Muscle of back (tissue), 13 donors: ENCODE measurements at places on chromosomes 2 and 18.

DNA sequence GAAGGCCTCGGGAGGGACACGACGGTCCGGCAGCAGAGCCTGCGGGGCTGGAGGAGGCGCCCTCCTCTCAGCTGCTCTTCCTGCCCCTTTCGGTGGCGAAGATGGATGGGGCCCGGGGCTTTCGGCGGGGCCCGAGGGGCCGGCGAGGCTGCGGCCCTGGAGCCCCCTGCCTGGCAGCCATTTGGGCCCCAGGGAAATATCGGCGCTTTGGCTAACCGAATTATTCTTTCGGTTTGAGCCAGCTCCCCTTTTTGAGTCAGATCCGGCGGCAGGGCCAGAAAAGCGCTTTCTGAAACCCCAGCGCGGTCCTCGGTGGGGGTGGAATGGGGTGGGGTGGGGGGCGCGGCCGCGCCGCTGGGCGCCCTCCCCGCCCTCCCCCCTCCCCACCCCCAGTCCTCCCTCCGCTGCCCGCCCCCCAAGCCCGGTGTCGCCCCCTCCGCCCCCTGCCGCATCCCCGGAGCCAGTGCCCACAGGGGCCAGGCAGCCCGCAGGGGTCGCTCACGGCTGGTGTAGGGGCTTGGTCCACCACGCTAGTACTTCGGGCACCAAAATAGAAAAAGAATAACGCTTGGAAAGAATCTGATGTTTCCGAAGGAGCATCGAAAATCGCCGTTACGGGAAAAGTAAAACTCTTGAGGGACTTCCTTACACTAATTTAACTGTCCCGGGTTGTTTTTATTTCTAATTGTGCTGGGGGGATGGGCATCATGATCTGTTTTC is 9.1 kb upstream of the ARID5A start:
- DNase-seq = no peak

DNA sequence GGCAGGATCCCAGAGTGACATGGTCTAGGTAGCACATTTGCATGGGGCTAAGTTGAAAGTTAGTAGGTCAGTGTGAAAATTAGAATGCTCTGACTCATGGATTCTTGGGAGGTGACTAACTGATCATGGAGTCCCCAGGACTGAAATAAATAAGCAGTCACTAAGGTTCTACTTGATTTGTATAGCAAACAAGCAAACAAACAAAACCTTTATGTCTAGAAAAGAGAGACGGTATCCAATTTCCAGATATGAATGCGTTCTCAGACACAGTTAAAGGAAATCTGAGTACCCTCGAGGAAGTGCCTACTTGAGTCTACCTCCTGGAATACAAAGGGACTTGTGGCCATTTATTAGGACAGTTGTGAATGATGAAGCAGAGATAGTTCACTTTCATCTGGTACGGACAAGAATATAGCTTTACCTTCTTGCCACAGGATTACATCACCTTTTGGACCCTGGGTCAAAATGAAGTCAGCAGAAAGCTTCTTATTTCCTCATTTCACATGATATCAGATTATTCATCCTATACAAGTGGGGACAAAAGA is 54.3 kb upstream of the AGPS start:
- DNase-seq = no peak

DNA sequence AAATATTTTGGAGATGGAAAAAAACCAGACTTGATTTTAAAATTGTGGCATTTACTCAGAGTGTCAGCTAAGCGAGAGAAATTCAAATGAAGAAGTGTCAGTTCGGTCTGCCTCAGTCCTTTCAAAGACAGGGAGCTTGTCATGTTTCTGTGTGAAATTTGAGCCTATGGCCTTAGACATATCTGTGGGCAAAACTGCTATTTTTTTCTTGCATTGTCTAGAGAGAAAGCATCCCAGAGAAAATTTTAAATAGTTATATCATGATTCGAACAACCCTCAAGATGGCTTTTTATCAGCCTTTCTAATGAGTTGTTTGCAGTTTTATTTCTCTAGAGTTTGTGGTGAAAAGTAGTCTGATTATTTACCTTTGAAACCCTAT is 50.2 kb upstream of the KCNE4 start:
- no peak for DNase-seq

DNA sequence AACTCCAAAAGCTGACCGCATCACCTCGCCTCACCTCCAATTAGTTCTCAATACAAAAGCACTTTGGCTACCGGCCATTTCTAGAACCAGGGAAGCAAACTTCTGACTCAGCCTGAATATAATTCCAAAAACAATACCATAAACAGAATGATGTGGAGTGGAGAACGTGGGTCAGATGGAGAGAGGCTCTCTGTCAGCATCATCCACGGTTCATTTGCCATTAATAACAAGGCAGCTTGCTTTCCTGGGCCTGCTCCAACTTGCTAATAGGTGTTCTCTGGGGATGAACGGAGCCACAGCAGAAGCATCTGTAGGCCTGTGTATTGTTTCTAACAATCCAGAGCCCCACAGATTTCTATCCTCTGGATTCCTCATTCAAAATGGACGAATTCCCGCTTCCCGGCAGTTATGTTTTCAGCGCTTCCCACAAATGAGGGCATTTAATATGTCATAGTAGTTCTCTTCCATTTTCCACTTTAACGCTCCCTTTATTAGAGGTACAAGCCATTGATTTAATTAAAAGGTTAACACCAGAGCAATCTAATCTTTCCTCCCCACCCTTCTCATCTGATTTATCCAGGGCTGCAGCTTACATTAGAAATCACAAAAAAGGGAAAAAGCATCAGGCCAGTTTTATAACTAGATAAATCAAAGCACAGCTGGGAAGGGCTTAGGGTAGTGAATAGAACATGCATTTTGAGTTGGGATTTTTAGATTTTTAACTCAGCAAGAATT is 23.2 kb upstream of the CNTNAP5 start:
- DNase-seq = peak; percentile 30

- DNase-seq = no peak
These were observed 139.7 kb upstream of the NOSTRIN start for GRCh38 chr2:168662651-168663208.

GRCh38 chr2:187125318-187125717 is 276.3 kb upstream of the ZSWIM2 start:
- no peak for DNase-seq

DNA sequence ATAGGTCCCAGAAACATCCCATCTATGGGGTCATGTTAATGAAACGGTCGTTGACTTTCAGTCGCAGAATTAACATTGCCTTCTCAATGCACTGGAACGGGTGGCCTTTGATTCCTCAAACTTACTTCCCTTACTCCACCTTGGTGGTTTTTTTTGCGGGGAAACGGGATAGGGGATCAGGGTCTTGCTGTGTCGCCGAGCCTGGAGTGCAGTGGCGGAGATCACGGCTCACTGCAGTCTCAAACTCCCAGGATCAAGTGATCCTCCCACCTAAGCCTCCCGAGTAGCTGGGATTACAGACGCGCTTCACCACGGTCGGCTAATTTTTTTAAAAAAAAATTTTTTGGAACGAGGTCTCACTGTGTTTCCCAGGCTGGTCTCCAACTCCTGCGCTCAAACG is 754 bp downstream of the ATG16L1 start:
- no peak for DNase-seq

GRCh38 chr2:119950966-119951365 is 61.9 kb upstream of the EPB41L5 start:
- no peak for DNase-seq

GRCh38 chr18:63099848-63100629 is 219.5 kb downstream of the BCL2 start:
- DNase-seq = no peak

- no peak for DNase-seq
These were observed 43.2 kb downstream of the ANKMY1 start for GRCh38 chr2:240514631-240515030.

GRCh38 chr2:84881581-84882413 is 913 bp upstream of the TRABD2A start:
- DNase-seq = peak; percentile 69

DNA sequence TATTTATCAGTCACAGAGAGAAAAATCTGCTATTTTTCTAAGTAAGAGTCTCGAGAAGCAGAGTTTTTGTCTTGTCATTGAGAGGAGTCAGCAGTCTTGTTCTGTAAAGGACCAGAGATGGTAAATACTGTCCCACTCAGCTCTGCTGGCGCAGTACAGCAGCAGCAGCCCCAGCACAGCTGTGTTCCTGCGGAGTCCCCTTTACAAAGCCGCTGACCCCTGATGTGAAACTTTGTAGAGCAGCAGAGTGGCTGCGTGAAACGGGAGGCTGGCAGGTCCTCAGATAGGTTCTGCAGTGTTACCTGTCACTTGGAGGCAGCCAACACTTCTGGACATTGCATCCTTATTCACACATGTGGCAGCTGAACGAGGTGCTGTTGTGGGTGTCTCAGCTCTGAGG is 45.2 kb downstream of the TMEM185B start:
- DNase-seq = no peak

DNA sequence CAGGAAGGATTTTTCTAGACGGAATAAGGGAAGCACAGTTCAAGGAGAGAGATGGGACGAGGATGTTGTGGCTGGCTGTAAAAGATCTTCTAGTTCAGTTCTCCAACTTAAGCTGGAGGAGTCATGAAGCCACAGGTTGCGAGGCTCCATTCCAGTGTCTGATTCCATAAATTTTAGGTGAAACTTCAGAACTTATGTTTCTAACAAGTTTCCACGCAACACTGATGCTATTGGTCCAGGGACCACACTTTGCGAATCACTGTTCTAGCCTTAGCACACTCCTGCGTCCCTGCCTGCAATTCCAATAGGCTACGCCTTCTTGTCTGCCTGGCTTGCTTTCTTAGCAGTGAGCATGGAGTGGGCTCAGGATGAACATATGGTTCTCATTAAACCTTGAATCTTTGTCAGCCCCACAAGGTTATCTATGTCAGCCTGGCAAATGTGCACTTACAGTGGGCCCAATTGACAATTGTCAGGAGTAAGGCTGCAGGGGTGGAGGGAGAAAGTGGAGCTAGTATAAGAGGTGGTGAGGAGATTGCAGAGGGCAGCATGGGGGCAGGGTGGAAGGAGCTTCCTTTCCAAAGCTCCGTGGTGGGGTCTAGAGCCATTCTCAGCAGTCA is 438.1 kb upstream of the ST6GAL2 start:
- DNase-seq = peak; percentile 79

- no peak for DNase-seq
These were observed 299.6 kb downstream of the PAX3 start for GRCh38 chr2:221999166-221999565.

DNA sequence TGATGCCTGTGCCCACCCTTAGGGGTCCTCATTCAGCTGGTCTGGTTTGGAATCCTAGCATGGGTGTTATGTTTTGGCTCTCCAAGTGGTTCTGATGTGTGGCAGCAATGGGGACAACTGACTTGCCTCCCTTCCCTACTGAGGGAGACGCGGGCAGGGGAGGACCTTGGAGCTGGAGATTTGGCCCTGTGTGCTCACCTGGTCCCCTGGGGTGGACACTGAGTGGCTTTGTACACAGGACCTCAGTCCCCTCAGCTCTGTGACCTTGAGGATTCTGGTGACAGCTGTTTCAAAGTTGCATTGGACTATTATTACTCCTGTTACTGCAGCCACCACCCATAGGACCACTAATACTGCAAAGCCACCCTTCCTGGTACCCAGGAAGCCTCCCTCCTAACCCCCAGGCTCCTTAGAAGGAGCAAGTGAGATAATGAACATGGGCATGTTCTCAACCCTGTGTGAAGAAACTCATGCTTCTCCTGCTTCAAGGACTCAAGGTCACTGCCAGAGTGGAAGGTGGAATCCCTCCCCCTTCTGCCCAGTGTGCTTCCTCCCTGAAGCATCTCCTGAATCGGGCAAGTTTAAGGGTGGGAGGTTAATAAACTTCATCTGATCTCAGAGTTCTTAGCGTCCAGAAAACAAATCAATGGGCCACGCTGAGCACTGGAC is 26.5 kb downstream of the TMEM182 start:
- DNase-seq = no peak

GRCh38 chr2:185284696-185285095 is 453.9 kb upstream of the FSIP2 start:
- DNase-seq = no peak

- no peak for DNase-seq
These were observed 1.1 kb downstream of the GREB1 start for GRCh38 chr2:11534746-11535484.

DNA sequence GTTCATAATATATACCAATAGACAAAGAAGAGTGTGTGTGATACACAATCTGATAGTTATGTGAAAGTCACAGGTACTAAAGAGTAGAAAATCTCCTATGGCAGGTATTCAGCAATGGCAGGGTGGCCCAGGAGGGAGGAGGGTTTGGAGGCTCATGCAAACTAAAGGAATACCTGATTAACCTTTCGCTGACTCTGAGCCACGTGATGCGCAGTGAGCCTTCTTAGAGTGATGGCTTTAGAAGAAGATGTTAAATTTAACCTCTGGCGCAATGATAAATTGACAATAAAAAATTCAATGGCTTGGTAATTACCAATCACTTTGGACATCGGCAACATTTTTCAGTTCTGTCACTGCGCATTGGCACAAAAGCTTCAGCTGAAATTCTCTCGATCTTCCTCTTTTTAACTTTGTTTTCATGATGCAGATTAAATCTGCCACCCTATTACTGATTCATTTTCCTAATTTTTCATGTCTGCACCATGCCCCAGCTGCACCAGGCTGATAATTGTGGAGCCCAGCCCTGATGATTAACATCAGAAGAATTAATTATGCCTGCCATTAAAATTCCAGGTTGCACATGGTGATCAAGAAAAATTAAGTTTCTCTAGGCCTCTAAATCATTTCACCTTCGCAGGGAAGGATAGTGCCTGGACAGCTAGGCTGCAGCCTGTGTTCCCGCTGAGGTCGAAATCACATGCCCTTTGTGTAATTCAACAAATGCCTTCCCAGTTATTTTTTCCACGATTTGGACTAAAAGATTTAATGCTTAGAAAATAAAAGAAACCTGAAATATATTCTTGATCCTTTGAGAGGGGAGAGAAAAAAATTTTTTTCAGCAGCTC is 250.6 kb upstream of the HNRNPA3 start:
- no peak for DNase-seq

- DNase-seq = no peak
These were observed 89.6 kb upstream of the NPAS2 start for GRCh38 chr2:100730290-100730868.

- DNase-seq = peak; percentile 61
These were observed 36.9 kb downstream of the RPL37A start for GRCh38 chr2:216535454-216535995.

DNA sequence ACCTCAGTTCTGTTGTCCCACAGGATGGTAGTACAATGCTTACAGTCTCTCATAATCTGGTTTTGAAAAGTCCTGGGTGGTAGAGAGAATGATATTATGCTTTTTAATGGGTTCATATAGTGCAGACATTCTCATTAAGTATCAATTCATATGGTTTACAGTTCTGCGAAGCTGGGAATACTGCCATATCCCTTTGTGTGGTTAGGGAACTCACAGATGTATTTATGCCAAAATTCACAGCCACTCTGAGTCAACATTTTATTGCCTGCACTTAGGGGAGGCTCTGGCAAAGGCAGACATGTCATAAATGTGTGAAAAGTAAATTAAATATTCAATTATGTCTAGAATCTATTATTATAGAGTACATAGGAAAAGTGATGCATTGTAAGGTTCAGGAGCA is 808.2 kb downstream of the SUCLG1 start:
- DNase-seq = peak; percentile 36

GRCh38 chr2:20145497-20146193 is 79.3 kb downstream of the SDC1 start:
- DNase-seq = no peak

- DNase-seq = no peak
These were observed 3.2 kb downstream of the YPEL5 start for GRCh38 chr2:30149976-30150375.
